CD4-positive, alpha-beta T cell treated with Interferon alpha-2 for 1 hour (primary cell): ENCODE measurements at places on chromosomes 16 and 17.
A peak's percentile ranks its signal among the peaks of the same experiment; 100 is the strongest.

DNA sequence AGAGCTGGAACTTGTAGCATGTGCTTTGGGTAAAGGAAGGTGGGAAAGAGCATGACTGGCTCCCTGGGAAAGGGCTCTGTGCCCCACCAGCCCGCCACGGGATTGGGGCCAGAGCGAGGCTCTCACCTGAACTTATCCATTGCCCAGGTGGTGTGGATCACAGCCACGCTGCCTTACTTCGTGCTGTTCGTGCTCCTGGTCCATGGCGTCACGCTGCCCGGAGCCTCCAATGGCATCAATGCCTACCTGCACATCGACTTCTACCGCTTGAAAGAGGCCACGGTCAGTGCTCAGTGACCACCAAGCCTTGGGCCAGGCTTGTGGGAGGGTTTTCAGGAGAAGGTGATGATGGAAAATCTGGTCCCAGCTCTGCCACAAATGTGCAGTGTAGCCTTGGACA lies 36.0 kb downstream of the SLC6A2 start:
- no peak for DNase-seq

DNA sequence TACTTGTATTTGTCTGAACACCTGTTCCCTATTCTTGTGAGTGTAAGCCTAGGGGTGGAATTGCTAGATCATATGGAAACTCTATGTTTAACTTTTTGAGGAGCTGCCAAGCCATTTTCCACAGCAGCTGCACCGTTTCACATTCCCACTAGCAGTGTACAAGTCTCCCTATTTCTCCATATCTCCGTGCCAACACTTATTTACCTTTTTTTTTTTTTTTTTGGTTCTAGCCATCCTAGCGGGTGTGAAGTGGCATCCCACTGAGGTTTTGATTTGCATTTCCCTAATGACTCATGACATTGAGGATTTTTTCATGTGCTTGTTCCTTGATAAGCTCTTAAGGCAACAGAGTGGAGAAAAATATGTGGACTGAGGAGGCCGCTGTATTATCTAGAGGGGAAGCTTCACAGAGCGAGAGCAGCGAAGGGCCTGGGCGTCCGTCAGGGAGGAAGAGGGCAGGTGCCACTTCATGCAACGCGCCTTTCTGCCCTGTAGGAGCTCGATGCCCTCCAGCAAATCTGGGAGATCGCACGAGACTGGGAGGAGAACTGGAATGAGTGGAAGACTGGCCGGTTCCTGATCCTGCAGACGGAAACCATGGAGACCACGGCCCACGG lies 50.0 kb downstream of the DNAH2 start:
- DNase-seq = no peak

DNA sequence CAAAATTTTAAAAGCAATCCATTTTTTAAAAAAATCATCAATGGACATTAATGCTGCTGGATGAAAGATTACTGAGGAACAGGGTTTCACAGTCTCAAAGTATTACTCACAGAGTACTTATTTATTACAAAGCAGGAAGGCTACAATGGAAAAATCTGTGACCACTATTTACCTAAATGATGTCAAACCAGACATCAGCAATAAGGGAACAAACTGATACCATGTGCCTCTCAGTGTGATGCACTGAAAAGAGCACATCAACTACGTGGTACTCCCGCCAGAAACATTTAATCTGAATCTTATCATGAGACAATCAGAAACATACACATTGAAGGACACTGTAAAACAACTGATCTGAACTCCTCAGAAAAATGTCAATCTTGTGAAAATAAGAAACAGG lies 124.2 kb downstream of the PARN start:
- DNase-seq = no peak

DNA sequence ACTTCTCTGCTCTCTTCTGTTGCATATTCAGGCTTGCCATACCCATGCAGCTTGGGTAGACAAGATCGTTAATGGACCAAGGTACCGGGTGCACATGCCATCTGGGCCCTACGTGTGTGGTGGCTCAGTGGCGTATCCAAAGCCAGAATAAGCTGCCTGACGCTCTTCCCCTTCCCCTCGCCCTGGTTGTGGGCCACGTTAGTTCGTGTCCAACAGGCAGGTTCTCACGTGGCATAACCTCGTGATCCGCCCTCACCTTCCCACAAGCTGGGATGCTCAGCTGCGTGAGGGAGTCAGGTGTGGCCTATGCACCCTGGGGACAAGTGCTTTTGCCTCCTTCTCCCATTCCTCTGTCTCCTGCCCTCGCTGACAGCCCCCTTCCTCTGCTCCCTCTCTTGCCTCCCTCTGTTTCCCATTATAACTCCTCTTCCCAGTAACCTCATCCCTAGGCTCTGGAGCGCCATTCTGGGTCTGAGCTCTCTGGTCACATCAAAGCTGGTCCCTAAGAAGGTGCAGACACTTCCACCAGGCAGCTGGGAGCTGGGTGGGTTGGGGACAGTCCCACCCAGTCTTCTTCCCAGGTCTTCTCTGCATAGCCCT lies 77.6 kb downstream of the PLD6 start:
- no peak for DNase-seq

DNA sequence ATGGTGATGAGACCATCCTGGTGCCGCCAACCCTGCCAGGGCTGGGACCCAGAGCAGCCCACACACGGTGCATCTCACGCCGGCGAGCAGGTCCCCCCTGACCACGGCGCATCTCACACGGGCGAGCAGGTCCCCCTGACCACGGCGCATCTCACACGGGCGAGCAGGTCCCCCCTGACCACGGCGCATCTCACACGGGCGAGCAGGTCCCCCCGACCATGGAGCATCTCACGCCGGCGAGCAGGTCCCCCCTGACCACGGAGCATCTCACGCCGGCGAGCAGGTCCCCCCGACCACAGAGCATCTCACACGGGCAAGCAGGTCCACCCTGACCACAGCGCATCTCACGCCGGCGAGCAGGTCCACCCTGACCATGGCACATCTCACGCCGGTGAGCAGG lies 59.2 kb downstream of the MRM3 start:
- no peak for DNase-seq

DNA sequence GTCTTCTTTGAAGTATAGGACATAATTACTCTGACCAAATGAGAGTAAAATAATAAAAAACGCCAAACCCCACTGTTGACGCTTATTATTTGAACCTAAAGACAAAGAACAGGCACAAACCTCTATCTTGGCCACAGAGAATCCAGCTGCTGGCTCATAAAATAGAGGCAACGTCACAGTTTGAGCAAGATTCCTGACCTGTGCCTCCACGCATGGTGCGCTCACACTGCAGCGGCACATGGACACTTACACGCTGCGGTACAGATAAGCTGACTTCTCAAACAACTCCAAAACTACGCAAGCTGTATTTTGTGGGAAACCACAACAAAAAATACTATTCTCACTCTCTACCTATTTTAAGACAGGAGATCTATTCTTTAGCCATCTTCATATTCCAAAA lies 38.8 kb upstream of the TRAP1 start:
- no peak for DNase-seq

GRCh38 chr17:13114601-13115031 lies 96.8 kb upstream of the ELAC2 start:
- no peak for DNase-seq

GRCh38 chr16:2253293-2253692 lies 1.9 kb upstream of the ECI1 start:
- DNase-seq = no peak

DNA sequence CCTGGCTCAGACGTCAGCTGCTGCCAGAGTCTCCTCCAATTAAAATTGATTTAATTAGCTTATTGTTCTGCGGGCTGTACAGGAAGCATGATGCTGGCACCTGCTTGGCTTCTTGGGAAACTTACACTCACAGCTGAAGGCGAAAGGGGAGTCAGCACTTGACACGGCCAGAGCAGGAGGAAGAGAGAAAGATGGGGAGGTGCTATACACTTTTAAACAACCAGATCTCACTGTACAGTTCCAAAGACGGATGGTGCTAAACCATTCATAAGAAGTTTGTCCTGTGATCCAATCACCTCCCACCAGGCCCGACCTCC lies 1.4 kb upstream of the PRDM7 start:
- DNase-seq = no peak

- no peak for DNase-seq
Observed at GRCh38 chr17:58334256-58334655, 5.7 kb upstream of the TSPOAP1 start.

DNA sequence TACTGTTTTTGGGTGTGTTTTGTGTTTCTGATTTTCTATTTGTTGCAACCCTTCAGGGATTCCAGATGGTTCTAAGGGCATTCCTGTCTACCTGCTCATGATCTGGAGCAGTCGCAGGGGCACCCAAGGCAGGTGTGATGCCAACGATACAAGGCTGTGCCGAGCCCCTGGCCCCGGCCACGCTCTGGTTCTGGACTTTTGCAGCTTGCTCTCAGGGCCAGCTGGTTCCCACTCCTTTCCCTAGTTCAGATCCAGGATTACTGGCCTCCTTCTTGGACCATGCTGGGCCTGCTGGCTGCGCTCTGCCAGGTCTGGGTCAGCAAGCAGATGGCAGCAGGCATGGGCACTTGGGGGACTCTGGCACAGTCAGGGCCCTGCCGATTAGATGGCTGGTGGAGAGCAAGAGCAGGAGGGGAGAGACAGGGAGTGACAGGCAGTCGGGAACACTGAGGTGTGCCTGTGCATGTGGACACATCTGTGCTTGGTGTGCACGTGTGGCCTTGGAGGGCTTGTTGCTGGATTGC lies 15.2 kb upstream of the RAP1GAP2 start:
- no peak for DNase-seq

DNA sequence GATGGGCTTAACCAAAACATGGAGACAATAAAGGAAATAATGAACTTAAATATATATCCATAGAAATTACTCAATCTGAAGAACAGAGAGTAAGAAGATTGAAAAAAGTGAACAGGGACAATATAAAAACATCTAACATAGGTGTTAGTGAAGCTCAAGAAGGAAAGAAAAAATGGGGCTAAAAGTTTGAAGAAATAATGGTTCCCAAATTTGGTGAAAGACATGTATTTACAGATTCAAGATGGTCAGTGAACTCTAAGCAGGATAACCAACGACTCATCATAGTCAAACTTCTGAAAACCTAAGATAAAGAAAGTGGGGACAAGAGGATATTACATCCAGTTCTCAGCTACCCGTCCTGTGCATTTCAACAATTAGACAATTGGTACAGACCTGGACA lies 22.6 kb downstream of the SDK2 start:
- no peak for DNase-seq

DNA sequence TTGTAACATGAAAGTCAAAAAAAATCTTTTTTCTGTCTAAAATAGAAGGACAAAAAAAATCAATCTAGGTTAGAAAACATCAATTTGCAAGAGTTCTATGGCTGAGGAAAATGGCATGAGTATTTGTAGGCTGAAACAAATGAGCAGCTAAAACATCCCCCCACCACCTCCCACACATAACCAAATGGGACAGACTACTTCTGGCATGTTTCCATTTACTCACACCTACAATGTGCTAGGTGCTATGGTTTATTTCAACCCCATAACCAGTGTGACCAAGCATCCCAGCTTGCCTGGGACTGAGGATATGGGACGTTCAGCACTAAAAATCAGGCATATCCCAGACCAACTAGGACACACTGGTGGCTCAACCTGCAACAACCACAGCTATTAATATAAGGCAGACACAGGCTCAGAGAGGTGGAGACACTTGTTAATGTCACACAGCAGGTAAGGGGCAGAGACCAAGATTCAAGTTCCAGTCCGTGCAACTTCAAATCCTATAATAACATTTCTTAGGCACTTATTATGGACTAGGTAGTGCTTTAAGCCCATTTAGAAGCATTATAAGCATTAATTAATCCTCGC lies 96.0 kb downstream of the XYLT1 start:
- no peak for DNase-seq

DNA sequence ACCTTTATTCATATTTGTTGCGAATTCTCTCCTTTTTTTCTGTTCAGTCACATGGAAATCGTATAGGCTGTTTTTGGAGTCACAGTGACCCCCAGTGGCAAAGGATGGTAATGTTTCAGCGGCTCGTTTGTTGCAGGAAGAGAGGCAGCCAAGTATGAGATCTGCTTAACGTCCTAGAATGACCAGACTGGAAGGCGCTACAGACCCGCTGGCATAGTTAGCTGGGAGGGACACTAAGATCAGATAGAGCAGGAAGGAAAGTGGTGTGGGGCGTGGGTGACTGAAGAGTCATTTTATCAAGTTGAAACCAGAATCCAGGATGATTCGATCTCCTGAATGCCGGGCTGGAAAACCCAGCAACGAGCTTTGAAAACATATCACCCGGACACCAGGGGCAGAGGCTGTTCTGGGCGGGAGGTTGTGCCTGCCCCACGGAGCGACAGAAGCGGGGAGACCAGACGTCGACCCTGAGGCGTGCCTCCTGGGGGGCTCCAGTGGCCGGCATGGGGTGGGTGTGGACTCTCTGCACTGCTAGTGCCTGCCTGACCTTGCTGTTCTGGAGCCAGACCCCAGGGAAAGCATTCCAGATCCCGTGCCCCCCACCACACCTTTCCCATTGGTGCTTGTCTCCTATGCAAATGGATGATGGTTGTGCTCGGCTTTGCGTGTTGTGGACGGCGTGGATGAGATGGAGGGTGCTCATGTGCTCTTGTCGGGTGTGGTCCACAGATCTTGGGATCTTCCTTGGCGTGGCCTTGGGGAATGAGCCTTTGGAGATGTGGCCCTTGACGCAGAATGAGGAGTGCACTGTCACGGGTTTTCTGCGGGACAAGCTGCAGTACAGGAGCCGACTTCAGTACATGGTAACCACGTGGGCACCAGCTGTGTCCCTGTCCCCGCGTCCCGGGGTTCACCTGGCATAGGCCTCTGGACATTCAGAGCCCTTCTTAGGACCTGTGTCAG lies 7.7 kb downstream of the IL34 start:
- DNase-seq = peak; percentile 69

DNA sequence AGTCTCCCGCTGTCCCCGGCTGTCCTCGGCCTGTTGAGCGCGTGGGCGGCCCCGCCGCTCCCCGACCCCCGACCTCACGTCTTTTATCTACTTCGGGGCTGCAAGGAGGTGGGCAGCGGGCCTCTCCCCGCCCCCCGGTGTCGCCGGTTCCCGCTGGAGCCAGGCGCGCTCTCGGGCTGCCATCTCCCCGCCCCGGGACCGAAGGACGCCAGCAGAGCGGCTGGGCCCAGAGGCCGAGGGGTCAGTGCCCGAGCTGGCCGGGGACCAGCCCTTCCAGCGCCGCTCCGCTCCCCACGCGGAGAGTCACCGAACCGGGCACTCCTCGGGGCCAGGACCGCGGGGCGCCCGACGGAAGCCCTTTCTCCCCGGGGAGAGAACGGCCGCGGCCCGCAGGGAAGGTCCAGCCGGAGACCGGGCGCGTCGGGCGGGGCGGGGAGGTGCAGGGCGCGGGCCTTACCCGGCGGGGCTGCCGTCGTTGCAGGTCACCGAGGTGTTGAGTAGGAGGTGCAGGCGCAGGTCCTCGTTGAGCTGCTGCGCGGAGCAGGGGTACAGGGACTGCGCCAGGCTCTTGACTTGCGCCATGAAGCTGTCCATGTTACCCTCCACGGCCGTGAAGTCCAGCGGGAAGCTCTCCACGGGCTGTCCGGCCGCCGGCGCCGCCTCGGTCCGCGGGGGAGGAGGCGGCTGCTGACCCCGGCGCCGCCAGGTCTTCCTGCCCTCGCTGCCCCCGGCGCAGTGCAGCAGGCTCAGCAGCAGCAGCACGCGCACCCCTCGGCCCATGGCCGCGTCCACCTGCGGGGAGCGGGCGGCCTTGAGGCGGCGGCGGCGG lies 643 bp downstream of the NOTUM start:
- no peak for DNase-seq
